ENCODE measurements at places on chromosomes 1 and 21.

DNA sequence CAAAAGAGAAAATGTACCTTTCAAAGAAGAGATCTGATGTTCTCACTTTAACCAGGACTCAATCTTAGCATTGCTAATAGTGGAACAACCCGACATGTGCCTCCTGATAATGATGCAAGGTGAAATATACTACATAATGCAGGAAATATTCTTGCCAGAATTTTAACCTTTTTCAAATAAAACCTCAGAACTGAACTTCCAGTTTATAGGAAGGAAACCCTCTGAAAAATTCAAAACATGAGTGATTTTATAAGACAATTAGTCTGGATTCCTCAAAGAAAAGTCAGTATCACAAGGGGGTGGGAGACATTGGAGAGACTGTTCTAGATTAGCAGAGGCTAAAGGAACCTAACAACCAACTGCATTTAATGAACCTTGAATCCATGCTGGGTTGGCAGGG, 18.1 kb downstream of the AHCYL1 start:
- DNase-seq: no peak

GRCh38 chr1:185821612-185822385, 87.6 kb downstream of the HMCN1 start:
- no peak for DNase-seq

DNA sequence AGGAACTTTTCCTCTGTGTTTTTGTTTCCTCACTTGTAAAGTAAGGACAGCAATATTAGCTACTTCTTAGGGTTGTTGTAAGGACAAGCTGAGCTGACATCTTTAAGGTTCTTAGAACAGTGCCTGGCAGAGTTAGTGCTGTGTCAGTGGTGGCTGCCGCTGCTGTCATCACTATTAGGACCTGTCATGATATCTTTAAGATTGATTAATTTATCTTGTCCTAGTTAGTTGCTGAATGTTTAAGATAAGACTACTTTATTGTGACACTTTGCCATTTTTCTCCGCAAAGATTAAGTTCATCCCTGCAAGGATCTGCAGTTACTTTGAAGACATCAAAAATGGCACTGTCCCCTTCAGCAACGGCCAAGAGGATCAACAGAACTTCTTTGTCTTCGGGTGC, 40.1 kb upstream of the GPR88 start:
- DNase-seq: no peak

DNA sequence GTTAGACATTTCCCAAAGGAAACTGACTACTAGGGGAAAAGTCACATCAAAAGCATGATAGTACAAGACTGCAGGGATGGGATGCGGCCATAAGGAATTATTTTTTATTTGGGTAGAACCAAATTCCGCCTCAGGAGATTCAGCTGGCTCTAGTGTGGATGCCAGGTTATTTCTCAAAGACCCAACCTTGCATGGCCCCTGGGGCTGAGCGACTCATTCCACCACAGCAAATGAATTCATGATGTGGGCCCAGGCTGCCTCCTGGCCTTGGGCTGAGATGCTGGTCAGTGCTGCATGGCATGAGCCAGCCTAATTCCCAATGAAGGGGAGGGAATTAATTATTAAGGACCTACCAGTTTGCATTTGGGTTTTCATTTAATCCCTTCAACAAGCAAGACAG, 11.8 kb downstream of the TMEM35B start:
- no peak for DNase-seq

- DNase-seq: no peak
These were observed 33.8 kb upstream of the NFASC start for GRCh38 chr1:204836856-204837255.

- no peak for DNase-seq
These were observed at the start of gene FAM131C for GRCh38 chr1:16073490-16074119. Gene FAM131C (minus strand): TSS chr1:16073651. CDS start chr1:16073442, 209 bp downstream.

GRCh38 chr1:20342294-20343148, 51.8 kb downstream of the VWA5B1 start:
- no peak for DNase-seq

DNA sequence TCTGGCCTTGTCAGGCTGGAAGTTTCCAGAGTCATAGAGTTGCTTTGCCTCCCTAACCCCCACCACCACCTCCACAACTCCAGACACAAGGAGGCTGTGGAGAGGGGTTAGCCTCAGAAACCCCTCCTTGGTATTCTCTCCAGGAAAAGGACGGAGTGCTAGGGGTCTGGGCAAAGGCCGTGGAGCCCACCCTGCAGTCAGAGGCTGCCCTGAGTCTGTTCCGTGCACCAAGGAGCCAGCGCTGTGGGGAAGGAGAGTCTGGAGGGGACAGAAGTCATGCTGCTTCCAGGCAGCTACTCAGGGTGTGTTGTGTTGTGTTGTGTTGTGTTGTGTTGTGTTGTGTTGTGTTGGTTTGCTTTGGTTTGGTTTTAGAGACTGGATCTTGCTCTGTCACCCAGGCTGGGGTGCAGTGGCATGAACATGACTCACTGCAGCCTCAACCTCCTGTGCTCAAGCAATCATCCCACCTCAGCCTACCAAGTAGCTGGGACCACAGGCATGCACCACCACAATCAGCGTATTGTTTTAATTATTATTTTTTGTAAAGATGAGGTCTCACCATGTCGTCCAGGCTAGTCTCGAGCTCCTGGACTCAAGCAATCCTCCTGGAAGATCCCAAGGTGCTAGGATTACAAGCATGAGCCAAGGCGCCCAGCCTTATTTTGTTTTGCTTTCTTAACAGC, 122.2 kb upstream of the TMEM51 start:
- no peak for DNase-seq

GRCh38 chr1:180888870-180889269, 23.8 kb upstream of the KIAA1614 start:
- DNase-seq: no peak

Data from globus pallidus (tissue), 1 donor.